ENCODE measurements at places on chromosomes 4 and X. TPM values are rescaled to one million over a fixed set of nuclear protein-coding genes. Genes with fewer than 3 reads are reported as not detected.

BLOC1S4 gene
- total RNA-seq: 55.4 TPM

UGT2A1 gene
- not detected for total RNA-seq

BEND2 gene
- total RNA-seq: not detected

CTSO gene
- total RNA-seq: 17.0 TPM

TRO gene
- total RNA-seq: 5.0 TPM

SPANXN3 gene
- total RNA-seq: not detected

GAGE13 gene
- not detected for total RNA-seq

All from Caki2 (cell line).